ENCODE measurements at places on chromosomes 7 and 10.

DNA sequence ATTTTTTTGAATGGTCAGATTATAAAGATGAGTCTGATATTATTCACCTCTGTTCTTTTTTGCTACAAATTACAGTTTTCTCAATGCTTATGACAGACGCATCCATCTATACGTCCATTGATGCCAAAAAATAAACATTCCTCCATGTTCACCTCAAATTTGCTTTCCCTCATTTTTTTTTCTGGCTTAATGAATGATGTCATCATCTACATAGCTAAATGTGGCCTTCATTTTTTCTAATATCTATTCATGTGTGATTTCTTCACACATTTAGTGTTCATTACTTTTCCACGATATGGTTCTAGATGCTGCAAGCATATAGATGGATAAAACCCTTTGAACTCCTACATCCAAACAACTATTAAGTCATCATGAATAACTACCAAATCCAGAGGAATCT is 163.1 kb downstream of the MAGI2 start:
- no peak for DNase-seq

- DNase-seq = no peak
These were observed 385.5 kb downstream of the SEMA3D start for GRCh38 chr7:84801396-84801795.

GRCh38 chr7:121259826-121260225 is 69.0 kb upstream of the WNT16 start:
- no peak for DNase-seq

DNA sequence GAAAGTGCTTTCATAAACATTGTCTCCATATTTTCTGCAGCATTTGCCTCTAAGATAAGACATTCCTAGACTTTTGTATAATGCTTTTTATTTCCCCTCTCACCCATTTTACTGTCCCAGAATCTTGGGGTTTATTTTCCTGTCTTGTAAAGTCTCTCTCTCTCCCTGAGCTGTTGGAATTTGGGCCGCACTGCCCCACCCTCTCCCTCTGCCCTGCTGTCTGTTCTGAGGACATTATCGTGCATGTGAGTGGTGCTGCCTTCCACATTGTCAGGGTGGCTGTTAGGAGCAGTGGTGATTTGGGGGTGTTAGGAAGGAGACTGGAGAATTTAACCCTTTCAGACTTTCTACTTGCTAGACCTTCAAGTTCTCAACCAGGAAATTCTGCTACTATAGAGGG is 16.7 kb downstream of the LRMDA start:
- DNase-seq = no peak

DNA sequence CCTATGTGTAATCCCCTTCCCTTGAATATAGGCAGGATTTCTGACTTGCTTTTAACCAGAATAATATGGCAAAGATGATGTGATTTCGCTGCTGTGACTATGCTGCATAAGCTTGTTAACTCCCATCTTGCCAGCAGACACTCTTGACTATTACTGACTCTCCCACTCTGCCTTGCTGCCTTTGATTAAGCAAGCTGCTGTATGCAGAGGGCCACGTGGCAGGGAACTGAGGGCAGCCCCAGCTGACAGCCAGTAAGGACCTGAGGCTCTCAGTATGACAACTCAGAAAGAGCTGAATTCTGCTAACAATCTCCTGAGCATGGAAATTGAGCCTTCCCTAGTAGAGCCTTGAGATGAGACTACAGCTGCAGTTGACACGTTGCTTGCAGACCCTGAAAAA is 279.4 kb upstream of the CACNA2D1 start:
- DNase-seq = no peak
